ENCODE measurements at places on chromosomes 6 and 20. TPM values are rescaled to one million over a fixed set of nuclear protein-coding genes. Genes with fewer than 3 reads are reported as not detected.
A peak's percentile ranks its signal among the peaks of the same experiment; 100 is the strongest.

DNA sequence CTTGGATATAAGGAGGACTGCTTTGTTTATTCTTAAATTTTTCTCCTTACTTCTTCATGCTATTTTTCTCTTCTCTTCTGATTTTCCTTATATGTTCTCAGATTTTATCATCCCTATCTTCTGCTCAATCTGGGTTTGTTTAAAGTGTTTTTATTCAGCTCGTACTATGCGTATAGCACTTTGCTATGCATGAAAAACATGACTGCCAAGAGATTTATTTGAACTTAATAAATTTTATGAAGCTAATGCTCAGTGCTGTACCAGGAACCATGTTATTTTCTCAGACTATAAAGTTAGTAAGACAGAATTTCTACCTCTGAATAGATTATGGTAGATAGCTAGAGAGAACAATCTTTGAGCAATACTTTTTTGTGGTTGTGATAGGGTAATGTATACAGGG is 305.9 kb downstream of the LAMA2 start:
- no peaks in the 10 kb centered on the region for H3K27me3 ChIP-seq
- H3K27ac ChIP-seq: no peak overlapping the region
- DNase-seq: no peak

DNA sequence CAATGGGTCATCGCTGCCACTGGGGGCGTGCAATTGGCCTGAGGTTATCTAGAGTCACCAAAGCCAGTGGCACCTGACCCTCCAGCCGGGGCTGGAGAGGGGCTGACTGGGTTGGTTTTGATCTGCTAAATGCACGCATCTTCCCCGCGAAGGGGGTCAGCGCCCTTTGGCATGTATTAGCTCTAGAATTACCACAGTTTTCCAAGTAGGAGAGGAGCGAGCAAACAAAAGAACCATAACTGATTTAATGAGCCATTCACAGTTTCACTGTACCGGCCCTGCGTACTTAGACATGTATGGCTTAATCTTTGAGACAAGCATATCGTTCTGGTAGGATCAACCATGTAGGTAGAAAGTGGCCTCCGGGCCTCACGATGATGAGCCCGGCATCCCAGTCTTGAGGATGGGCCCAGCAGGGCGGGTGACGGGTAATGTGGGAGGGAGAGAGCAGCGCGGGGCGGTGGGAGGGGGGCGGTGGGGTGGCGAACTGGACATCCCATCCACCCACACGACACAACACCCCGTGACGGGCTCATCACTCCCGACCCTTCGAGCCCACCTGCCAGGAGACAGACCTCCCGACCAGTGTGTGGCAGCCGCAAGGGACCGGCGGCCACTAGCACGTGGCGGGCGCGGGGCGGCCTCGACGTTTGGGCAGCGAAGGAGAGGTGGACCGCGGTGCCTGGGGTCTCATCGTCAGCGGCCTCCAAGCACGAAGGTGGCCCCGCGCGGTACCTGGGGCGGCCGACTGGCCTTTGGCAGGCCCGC is 1957.5 kb upstream of the DEFB115 start:
- H3K4me3 ChIP-seq: no peak overlapping the region
- H3K27ac ChIP-seq: no peak overlapping the region
- no peaks in the 10 kb centered on the region for H3K36me3 ChIP-seq
- no peaks in the 10 kb centered on the region for H3K4me1 ChIP-seq
- no peak for DNase-seq

TMEM217 gene
- 1.8 TPM for total RNA-seq

DNA sequence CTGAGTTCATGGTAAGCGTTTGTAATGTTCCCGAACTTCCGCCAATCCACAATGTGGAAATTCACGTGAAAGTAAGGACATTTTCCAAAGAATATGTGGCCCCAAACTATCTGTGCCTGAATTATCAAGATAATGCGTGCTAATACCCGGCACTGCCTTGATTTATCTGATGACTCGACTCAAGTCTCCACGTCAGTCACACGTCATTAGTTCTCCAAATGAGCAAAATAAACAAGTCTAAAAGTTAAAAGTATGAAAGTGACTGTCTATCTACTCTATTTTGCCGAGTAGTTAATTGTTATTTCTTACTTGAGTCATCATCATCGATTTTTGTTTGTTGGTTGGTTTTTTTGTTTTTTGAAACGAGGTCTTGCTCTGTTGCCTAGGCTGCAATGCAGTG is 21.7 kb upstream of the FOXC1 start:
- H3K27me3 ChIP-seq: no peaks in the 10 kb centered on the region
- H3K4me3 ChIP-seq: no peak overlapping the region
- H3K36me3 ChIP-seq: no peaks in the 10 kb centered on the region
- no peak overlapping the region for H3K27ac ChIP-seq
- no peak for DNase-seq

- no peak overlapping the region for H3K4me3 ChIP-seq
- H3K36me3 ChIP-seq: peaks cover 6% of the 10 kb centered on the region
- no peak for DNase-seq
- H3K27me3 ChIP-seq: no peaks in the 10 kb centered on the region
- no peaks in the 10 kb centered on the region for H3K4me1 ChIP-seq
Measured at GRCh38 chr6:18471232-18471964, 84.2 kb downstream of the RNF144B start.

TFAP2C gene
- 5.2 TPM for total RNA-seq

DNA sequence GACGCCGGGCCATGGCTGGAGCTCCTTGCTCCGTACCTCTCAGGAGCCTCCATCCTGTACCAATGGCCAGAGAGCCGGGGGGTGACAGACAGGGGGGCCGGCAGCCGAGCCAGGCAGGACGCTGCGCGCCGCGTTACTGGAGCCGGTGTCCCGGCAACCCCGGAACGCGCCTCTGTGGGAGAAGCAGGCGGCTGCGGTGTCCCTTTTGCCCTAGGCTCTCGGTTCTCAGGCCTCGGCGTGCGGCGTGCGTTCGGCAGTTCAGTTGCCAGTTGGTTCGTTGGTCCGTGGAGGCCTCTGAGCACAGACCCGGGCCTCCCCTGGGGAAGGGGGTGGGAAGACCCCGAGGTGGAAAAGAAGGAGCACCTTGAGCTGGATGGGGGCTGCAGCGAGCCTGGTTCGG is at the start of gene SPATS1:
Gene SPATS1 (plus strand): TSS at position 162 of the 400 bp plus-strand sequence. CDS start 446 bp downstream, outside the sequence.
- no peak within 1 kb of the TSS for H3K27ac ChIP-seq
- H3K36me3 ChIP-seq: no peaks in the 10 kb centered on the region
- peaks cover 8% of the 10 kb centered on the region for H3K4me1 ChIP-seq
- no peak for DNase-seq
- H3K27me3 ChIP-seq: peaks cover 12% of the 10 kb centered on the region

- no peaks in the 10 kb centered on the region for H3K27me3 ChIP-seq
- H3K4me3 ChIP-seq: no peak overlapping the region
- H3K36me3 ChIP-seq: no peaks in the 10 kb centered on the region
- H3K4me1 ChIP-seq: no peaks in the 10 kb centered on the region
- H3K27ac ChIP-seq: no peak overlapping the region
Measured at GRCh38 chr20:54431156-54431944, 44.0 kb upstream of the DOK5 start.

TPMT gene
- 13.6 TPM for total RNA-seq

C20orf141 gene
- total RNA-seq: not detected

DNA sequence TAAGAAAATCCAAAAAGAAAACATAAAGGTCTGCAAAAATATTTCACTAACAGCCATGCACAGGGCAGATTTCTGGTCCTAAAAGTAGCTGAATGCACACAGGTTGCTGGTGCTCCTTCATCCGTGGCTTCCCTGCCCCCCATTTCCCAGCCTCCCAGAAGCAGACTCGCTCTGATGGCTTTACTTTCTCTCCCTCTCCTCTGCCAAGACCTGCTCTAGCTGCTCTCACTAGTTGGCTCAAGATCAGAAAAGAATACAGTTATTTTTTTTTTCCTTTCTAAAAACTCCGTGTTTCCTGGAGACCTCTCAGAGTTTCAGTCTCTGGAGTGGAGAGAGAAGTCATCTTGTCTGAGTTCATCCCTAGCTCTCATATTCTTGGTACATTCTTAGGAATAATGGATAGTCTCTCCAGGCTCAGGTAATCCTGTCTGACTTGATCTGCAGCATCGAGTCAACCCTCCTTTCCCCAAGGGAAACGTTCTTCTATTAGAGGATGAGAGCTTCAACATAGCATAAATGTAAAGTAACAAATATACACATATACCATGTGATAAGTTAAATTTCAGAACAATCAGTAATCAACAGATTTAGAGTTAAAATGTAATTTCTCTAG is 214.2 kb downstream of the TBC1D7 start:
- no peaks in the 10 kb centered on the region for H3K27me3 ChIP-seq
- H3K27ac ChIP-seq: no peak overlapping the region
- H3K4me3 ChIP-seq: no peak overlapping the region
- no peaks in the 10 kb centered on the region for H3K36me3 ChIP-seq
- H3K4me1 ChIP-seq: peaks cover 16% of the 10 kb centered on the region

DNA sequence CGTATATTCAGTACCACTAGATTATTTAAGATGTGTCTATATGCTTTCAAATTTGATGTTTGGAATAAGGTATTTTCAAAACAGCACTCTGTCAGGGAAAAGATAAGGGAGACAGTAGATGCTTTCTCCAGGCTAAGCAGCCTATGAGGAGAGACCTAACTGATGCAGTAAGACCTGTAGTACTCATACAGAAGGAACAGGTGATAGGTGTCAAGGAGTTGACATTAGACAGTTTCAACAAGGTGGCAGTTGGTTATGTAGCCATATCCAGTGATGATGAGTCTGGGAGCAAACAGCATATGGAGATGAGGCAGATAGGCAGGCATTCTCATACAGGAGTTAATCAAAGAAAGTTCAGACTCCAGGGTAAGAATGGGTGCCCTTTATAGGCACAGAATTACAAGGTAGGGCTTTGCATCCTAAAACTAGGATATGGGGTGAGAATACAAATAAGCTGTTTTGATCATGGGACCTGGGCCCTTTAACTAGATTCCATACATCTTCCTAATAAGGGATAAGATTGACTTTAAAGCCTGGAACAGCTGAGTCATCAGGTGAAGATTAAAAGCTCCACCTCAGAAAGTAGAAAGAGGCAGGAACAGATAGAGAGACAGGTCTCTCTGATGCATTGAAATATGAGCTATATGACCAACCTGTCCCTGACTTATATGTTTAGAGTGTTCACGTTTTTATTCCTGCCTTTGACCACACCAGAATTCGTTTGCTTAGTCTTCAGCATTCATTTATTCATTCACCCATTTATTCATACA is 7.9 kb downstream of the RSPH4A start:
- H3K4me1 ChIP-seq: no peaks in the 10 kb centered on the region
- H3K36me3 ChIP-seq: no peaks in the 10 kb centered on the region
- no peak overlapping the region for H3K4me3 ChIP-seq

GRCh38 chr6:32188381-32189068 is 1.5 kb downstream of the PBX2 start:
- no peaks in the 10 kb centered on the region for H3K27me3 ChIP-seq
- H3K4me3 ChIP-seq: peak overlapping the region; percentile 66
- no peak for DNase-seq
- peak overlapping the region; percentile 91 for H3K27ac ChIP-seq
- peaks cover 16% of the 10 kb centered on the region for H3K36me3 ChIP-seq

DNA sequence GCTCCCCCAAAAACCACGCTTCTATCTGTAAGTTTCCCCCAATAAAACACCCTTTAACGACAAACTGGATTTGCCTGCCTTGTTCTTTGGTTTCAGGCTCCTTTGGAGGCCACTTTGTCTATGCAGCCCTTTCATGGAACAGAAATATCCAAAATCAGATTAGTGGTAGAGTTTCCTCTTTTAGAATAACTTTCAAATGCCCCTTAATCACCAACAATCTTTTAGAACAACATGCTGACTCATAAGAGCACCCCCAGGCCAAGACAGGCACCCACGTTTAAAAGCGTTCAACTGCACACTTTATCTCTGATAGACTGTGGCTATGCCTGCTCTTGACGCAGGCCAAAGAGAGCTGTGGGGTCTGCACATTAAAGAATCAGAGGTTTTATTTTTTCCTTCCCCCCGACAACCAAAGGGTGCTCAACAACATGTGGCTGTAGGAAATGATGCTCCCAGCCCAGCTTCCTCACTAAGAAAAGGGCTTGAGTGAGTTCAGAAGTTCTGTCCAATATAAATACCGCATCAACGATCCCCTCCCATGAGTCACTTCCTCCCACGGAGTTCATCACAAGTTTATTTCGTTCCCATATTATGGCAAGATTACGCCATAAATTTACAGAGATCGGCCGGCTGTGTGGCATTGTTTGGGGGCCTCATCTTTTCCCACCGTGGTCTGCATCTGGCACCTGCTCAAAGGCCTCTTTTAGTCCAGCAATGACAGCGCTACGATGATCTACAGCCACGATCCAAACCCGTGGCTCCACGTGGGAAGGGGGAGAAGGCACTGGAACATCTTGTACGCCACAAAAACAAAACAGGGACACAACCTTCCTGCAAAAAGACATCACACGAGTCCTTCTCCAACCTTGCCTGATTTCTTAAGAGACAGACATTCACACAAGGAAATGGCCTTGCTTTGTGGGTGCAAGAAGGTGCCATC is 88.8 kb upstream of the NFATC2 start:
- no peaks in the 10 kb centered on the region for H3K27me3 ChIP-seq
- no peak overlapping the region for H3K4me3 ChIP-seq
- DNase-seq: no peak
- peak overlapping the region; percentile 72 for H3K27ac ChIP-seq

DNA sequence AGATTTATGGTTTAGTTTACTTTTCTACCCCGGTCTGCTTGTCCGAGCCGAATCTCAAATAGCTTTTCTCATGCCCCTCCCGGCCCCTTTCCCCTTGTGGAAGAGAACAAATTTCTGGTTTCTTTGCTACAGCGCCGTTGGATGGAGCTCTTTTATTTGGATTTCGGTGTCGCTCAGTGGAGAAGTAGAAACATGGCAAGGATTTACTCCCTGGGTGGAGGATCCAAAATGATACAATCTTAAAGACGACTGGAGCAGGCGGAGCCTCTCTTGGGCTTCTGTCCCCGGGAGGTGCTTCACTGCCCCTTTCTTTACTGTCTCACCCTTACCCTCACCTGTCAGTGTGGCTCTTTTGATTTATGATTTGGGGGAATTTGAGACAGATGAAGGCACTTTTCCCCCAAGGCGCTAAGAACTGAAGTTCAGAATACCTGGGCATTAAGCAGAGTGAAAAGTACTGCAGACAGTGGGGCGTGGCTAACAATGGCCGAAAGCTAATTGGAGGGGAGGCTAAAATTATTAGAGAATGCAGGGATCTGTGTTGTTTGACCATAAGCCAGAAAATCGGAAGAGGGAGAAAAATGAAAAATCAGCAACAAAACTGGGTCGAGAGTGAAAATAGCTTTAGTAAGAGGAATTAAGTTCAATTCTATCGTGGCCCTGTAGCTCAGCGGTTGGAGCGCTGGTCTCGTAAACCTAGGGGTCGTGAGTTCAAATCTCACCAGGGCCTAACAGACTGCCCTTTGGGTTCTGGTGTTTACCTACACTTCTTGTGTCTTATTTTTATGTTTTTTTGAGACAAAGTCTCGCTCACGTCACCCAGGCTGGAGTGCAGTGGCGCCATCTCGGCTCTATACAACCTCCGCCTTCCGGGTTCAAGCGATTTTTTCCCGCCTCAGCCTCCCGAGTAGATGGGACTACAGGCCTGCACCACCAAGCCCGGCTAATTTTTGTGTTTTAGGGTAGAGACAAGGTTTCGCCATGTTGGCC is 145.1 kb upstream of the ZNF184 start:
- no peaks in the 10 kb centered on the region for H3K4me1 ChIP-seq
- no peak for DNase-seq
- H3K36me3 ChIP-seq: no peaks in the 10 kb centered on the region
